ENCODE measurements at places on chromosomes 4 and X.

GRCh38 chr4:150236626-150237025, 158.4 kb downstream of the DCLK2 start:
- DNase-seq, result no peak

DNA sequence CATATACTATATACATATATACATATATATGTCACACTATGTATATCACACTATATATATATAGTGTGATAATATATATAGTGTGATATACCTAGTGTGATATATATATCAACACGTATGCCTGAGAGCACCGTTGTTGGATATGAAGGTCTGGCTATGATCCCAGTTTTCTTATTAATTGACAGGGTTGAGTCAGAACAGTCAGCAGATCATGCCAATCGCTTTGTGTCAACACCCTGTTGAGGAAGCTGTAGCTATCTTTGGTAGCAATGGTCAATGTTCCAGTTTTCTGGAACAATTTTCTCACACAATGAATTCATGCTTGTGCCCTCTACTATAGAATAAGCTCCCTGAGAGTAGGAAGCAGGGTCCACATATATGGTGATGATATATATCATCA, 496.0 kb upstream of the AGA start:
- no peak for DNase-seq

DNA sequence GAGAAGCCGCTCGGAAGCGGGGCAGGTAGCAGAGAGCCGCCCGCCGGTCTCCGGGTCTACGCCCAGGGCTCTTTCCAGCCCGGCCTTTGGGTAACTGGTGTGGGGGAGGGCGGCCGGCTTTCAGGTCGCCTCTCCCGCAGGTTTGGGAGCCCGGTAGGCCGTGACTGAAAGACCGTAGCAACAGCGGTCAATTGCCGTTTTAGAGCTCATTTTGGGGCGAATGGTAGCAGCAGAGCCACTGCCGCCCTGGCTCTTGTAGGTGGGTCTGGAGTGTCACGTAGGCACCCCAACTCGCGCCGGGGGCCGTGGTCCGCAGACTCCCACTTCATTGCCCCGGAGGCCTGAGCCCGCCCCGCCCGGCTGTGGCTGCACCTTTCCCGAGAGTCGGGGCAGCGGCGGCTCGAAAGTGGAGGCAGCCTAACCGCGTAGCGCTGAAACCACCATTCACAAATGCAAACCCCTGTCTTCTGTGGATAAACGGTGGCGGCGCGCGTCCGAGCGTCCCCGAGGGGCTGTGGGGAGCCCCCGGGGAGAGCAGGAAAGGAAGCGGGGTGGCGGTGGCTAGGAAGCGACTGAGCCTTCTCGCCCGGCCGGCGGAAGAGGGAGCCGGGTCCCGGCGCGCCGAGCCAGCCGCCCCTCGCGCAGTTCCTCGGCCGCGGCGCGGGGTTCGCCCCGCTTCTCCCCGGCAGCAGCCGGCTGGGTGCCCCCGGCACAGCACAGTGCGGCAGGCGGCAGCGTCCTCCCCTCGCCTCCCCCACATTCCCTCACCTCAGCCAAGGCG, 2185.1 kb upstream of the TENM3 start:
- DNase-seq, result no peak

DNA sequence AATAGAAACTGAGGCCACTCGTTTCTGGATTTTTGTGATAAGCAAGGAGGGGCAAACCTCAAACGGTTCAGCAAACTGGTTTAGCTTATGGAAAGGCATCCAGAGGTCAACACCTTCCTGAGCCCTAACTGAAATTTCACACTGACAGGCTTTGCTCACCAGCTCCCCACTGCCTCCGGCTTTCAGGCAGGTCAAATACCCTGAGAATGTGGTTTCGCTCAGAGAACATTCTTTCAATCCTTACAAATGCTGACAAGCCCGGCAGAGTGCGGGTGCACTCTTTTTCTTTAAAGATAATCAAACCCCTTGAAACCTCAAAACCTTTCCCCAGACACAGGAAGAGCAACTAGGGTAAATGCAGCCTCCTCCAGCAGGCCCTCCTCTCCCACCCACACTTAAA, 41.5 kb downstream of the CD40LG start:
- no peak for DNase-seq

GRCh38 chrX:7987160-7988012, 60.2 kb upstream of the PNPLA4 start:
- DNase-seq, result no peak

DNA sequence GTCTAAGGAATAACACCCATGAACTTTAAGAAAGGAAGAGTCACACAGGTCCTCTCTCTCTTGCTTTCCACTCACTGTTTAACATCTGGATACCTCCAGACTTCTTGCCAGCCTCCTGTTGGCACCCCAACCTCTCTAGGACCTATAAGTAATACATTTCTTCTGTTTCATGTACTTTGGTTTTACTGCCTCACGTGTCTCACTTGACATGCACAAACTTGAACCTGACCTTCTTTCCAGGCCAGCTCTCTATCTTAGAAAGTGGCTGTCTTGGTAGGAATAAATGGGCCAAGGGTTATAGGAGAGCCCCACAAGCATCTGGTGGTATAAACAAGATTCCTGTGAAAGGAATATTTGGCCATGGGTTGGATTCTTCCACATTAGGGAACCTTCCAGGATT, 614.8 kb upstream of the AGA start:
- no peak for DNase-seq

- no peak for DNase-seq
These were observed 687 bp upstream of the GRIA2 start for GRCh38 chr4:157219711-157220370.

DNA sequence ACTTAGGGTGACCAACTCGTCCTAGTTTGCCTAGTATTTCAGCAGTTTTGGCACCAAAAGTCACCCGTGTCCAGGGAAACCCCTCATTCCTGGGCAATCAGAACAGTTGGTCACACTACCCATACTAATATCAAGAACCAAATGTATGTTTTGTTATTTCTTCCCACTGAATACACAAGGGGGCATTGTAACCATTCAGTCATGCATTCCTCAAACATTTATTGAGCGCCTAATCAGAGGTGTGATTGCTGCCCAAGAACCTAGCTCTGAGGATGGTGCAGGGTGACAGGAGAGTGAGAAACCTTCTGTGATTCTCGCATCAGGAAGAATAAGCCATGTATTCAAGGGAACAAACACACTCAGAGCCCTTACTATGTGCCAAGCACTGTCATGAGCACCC, 69.8 kb upstream of the RAI2 start:
- no peak for DNase-seq

- no peak for DNase-seq
These were observed 9.0 kb downstream of the GK2 start for GRCh38 chr4:79399076-79399475.

DNA sequence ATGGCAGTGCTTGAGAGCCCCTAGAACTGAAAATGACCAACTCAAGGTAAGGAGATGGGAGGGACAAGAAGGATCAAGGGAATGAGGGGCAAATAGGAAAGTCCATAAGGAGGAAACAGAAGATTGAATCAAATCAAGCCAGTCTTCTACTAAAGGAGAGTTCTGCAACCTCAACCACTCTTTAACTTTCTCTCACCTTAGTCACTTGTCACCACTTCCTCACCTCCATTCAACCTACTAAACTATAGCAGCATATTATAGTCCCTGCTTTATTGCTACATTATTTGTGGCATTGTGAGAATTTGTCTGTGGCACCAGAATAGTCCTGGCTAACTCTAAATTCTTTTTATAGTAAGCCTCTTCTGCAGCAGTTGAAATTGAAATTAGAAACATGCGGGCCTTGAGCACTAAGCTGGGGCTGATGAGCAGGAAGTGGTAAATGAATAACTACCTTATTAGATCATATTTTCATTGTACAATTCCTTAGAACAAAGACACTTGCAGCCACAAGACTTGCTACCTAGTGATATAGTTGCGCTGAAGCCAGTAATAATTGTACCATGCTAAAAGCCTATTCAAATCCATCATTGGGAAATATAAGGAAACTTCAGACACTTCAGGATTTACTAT, 336.9 kb downstream of the ZNF674 start:
- DNase-seq, result no peak

- no peak for DNase-seq
These were observed 339 bp downstream of the CUL4B start for GRCh38 chrX:120560405-120560841.

DNA sequence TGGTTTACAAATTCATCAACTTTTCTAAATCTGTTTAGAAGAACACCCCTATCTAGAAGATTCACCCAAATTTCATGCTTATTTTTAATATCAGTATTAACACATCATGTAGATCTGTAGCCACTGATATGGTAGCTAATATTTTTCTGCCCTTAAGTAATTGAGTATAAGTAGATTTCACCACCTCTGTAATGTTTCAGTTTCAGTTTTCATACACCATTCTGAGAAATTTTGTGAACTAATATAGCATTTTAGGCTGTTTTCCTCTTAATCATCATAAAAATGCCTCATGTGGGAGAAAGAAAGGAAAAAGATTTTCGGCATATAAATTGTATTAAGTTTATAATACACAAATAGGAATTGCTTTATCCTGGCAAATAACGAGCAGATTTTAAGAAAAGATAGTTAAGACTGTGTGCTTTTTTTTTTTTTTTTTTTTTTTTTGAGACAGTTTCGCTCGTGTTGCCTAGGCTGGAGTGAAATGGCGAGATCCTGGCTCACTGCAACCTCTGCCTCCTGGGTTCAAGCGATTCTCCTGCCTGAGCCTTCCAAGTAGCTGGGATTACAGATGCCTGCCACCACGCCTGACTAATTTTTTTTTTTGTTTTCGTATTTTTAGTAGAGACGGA, 21.4 kb upstream of the RBPJ start:
- no peak for DNase-seq

DNA sequence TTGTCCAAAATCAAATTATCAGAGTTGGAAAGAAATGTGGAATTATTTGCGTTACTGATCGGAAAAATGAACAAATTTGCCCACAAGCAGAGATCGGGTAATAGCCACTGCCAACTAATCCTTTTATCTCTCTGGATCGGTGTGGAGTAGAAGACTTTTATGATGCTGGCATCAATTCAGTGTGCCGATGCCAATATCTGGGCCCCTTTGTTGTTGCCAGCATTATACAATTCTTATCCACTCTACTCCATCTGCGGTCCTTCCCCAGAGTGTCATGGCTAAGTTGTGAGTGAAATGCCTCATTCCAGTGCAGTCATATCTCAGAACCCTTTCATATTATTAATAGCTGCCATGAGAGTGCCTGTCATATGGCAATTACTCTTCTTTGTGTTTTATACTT, 660.2 kb downstream of the ADGRL3 start:
- no peak for DNase-seq

- DNase-seq, result peak; percentile 66
These were observed 15.6 kb upstream of the ASMTL start for GRCh38 chrX:1468250-1468772.

DNA sequence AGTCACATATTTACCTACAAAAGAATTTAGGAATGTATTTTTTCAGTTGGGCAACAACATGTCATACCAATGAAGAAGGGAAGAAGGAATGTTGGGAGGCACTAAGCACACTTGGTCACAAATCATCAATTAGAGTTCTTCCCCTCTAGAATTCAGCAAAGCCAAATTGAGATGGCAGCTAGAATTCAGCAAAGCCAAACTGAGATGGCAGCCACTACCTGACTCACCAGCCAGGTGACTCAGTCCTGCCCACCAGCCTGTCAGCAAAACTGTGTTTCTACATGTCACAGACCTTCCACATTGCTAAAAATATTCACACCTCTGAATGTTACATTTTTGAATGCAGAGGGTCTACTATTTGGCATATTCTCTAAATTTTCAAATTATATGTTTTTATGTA, 63.2 kb upstream of the NOCT start:
- DNase-seq, result no peak

DNA sequence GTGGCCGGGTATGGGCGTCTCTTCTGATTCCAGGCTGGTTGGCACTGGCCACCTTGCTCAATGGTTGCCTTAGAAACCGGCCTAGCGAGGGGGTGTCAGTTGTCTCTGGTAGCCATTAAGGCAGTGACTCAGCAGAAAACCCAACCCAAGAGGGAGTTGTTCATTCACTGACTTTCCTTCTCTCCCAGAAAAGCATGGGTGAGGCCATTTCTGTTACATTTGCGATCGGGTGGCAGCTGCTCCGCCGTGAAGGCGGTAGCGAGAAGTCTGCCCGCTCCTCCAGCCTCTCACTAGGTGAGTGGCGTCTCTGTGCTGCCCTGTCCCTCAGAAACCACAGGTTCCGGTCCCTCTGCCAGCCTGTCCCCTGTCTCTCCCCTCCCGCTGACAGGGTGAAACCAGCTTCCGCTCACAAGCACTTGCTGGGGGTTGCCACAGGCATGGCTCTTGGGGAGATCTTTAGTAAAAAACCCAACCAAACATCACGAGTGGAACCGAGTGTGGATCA, 17.4 kb downstream of the IRAK1 start:
- DNase-seq, result no peak

DNA sequence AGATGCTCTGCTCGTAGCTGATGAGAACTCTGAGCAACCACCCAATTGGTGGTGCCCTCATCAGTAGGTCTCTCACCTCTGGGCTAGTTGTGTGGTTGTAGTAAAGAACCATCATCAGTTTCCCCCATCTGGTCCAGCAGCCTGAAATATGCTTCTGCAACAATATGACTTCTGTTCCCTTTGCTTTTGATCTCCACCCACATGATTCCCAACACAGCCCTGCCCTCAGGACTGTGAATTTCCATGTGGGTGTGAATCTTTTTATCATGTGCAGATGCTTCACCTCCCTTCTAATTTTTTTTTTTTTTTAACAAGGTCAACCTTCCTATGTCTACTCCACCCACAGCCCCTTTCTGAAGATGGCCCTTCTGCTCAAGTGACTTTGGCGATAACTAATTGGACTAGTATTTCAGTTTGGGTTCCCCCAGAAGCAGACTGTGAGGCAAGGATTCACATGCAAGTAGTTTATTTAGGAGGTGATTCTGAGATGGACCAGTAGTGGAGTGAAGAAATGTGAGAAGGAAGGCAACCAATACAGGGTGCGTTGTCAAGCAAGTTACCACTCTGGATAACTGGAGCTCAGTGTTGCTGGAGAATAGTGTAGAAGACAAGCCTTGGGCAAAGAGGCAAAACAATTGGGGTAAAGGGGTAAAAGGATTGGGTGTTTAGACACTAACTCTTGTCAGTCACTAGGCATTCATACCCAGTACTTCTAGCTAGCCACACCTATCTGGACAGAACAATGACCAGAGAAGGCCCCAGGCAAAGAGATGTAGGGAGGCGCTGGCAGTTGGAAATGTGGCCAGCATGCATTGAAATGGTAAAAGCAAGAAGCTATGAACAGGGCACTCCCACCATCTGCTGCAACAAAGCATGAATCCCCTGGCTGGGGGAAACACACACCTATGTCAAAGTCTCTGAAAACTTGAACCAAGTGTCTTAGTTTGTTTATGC, 466.2 kb downstream of the BCOR start:
- no peak for DNase-seq

DNA sequence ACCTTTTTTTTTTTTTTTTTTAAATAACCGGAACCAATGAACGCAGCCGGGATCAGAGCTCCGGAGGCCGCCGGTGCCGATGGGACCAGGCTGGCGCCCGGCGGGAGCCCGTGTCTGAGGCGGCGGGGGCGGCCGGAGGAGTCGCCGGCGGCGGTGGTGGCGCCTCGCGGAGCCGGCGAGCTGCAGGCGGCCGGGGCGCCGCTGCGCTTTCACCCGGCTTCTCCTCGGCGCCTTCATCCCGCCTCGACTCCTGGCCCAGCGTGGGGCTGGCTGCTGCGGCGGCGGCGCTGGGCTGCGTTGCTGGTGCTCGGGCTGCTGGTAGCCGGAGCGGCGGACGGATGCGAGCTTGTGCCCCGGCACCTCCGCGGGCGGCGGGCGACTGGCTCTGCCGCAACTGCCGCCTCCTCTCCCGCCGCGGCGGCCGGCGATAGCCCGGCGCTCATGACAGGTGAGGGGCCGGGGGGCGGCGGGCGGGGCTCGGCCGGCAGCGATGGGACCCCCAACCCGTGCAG, 337 bp downstream of the STIM2 start:
- peak; percentile 69 for DNase-seq

GRCh38 chrX:43633757-43634156, 22.3 kb upstream of the MAOA start:
- no peak for DNase-seq

All from aorta (tissue), 5 donors.